Right atrium auricular region (tissue), 2 donors: ENCODE measurements at places on chromosomes 1 and 21. TPM values are rescaled to one million over a fixed set of nuclear protein-coding genes. Genes with fewer than 3 reads are reported as not detected.

DNA sequence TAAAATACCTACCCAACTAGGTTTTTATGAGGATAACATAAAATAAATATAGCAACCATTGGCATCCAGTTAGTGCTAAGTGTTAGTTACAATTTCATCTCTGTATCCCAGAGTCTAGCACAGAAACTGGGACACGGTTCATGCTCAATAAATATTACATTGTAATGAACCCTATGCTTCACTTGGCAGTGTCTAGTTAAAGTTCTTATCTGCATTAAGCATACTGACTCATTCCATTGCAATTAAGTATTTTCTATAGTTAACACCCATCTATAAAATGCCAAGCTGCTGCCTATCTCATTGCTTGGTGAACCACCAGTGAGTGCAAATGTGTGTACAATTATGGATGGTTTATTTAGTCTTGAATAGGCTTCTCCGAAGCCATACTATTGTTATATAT lies 15.2 kb downstream of the CHML start:
- no peak overlapping the region for H3K4me3 ChIP-seq
- no peak for DNase-seq
- no peaks in the 10 kb centered on the region for H3K27me3 ChIP-seq
- H3K27ac ChIP-seq, result no peak overlapping the region
- H3K4me1 ChIP-seq, result no peaks in the 10 kb centered on the region
- no peaks in the 10 kb centered on the region for H3K36me3 ChIP-seq

- H3K27me3 ChIP-seq, result peaks cover 80% of the 10 kb centered on the region
- DNase-seq, result no peak
- H3K27ac ChIP-seq, result no peak overlapping the region
- H3K4me1 ChIP-seq, result peaks cover 11% of the 10 kb centered on the region
- no peaks in the 10 kb centered on the region for H3K36me3 ChIP-seq
- H3K4me3 ChIP-seq, result no peak overlapping the region
Measured at GRCh38 chr1:18642278-18643095, 11.8 kb downstream of the PAX7 start.

DNA sequence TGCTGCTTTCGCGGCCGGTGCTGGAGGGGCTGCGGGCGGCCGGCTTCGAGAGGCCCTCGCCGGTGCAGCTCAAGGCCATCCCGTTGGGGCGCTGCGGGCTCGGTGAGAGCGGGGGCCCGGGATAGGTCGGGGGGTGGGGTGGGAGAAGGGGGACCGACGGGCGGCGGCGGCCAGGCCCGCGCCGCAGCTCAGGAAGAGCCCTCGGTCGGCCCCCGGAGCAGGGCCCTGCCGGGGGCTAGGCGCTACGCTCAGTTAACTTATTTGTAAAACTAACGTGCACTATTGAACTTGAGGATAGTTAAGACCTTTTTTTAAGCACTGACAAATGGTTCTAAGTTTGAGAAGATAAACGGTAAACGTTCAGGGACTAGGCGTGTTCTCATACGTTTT lies 418 bp downstream of the DDX20 start:
- peak overlapping the region; percentile 96 for H3K27ac ChIP-seq

DNA sequence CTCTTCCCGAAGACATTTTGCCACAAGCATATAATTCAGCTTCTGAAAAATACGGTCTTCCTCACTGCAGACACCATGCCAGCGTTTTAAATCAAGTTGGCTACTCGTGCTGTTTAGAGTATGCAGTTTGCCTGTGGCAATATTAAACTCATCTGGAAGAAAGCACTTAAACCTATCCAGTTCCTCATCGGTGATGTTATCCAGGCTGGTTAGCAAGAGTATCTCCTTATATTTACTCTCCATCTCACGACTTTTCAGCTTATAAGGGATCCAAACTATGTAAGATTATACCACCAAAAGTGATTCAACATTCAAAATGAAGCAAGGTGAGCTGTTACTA lies 9.7 kb upstream of the IFI16 start:
- H3K36me3 ChIP-seq, result no peaks in the 10 kb centered on the region
- no peaks in the 10 kb centered on the region for H3K27me3 ChIP-seq
- H3K27ac ChIP-seq, result peak overlapping the region; percentile 87

Gene SH3D21
- 1.4 TPM for total RNA-seq

DNA sequence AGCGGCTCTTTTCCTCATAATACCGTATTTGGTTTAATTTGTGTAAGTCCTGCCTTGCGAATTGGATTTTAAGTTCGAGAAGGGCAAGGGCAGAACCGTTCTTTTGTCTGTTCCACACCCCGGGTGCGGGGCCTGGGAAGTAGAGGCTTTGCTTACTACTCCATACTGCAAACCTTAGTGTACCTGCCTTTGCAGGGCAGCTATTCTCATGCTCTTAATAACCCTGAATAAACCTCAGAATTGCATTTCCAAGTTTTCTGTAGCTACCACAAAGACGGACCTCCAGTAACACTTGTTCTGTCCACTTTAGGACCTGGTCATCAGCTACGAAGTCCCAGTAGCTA lies 657 bp upstream of the HNRNPU start:
- peaks cover 26% of the 10 kb centered on the region for H3K36me3 ChIP-seq
- H3K27ac ChIP-seq, result peak overlapping the region; percentile 100
- DNase-seq, result peak; percentile 70
- peak overlapping the region; percentile 90 for H3K4me3 ChIP-seq

Gene PYGO2
- 13.9 TPM for total RNA-seq

Gene LORICRIN
- total RNA-seq, result not detected

- H3K4me1 ChIP-seq, result no peaks in the 10 kb centered on the region
- H3K4me3 ChIP-seq, result no peak overlapping the region
- no peak for DNase-seq
Measured at GRCh38 chr21:45638707-45639106, 4.8 kb upstream of the PCBP3 start.

DNA sequence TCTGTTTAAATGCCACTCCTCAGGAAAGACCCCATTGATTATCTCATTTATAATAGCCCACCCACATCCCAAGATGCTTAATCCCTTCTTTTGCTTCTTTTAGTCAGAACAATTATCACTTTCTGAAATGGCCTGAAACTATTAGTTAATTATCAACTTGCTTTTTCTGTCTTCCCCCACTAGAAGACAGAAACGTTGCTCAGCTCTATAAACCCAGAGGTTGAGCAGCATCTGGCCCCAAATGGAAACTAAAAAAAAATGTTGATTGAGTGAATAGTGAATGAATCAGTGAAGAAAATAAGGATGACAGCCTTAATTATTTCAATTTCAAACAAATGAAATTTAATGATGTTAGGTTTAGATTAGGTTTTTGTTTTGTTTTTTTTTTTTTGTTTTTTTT lies 38.2 kb upstream of the PIGC start:
- H3K36me3 ChIP-seq, result no peaks in the 10 kb centered on the region
- no peak for DNase-seq
- no peak overlapping the region for H3K4me3 ChIP-seq
- no peak overlapping the region for H3K27ac ChIP-seq
